ENCODE measurements at places on chromosomes 7 and 10.

GRCh38 chr10:7492660-7493046 is 81.8 kb upstream of the SFMBT2 start:
- DNase-seq: no peak

DNA sequence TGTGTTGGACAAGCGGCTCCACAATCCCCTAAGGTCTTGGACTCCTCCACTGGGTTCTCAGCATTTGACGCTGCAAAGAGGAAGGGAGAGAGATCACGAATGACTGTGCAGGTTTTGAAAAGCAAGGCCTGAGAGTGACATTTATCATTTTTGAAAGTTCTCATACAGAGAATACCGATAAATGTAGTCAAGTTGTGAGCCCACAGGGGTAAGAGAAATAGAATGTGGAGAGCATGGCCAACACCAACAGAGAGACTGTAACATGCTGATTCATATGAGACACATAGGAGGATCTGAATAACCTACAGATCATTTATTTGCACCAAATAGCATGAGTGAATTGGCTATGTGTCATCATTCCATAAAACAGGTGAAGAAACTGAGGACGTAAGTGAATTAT is 230.5 kb upstream of the MBL2 start:
- no peak for DNase-seq

GRCh38 chr10:86072413-86072812 is 294.2 kb downstream of the GRID1 start:
- DNase-seq: no peak

- no peak for DNase-seq
Observed at GRCh38 chr10:15140698-15141097, 27.8 kb downstream of the NMT2 start.

DNA sequence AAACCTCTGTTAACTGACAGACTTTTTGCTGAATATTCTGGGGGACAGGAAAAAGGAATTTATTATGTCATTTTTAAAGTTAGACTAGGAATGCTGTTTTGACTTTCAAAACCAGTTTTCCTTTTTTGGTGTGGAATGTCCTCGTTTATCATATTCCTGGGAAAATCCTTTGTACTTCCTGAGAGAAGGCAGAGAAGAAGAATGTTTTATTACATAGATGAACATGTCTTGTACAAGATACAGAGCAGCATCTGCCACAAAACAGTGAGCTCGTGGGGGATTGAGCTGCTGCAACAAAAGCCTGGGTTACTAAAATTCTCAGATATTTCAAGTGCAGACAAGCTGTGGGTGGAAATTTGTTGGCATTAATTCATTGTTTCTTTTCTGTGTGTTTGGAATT is 20.2 kb downstream of the MCU start:
- no peak for DNase-seq

All from activated CD4-positive, CD25-positive, alpha-beta regulatory T cell (primary cell).